ENCODE measurements at places on chromosomes 5 and 9.

- peaks cover 36% of the 10 kb centered on the region for H3K36me3 ChIP-seq
- no peaks in the 10 kb centered on the region for H3K27me3 ChIP-seq
Measured at GRCh38 chr9:90883661-90884060, 82.0 kb downstream of the SYK start.

DNA sequence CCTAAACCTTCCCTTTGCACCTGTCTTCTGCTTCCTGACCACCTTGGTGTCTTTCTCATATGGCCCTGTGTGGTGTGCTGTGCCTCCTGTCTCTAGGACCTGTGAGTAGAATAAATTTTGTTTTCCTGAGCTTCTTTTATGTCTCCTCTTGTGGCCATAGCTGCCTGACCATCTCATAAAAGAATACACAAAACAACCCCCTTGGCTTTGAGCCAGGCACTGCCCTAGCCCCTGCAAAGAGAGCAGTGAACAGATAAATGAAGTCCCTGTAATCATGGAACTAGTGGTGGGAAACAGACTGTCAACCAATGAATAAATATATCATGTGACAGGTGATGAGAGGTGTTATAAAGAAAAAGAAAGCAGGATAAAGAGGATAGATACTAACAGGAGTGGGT is 485.1 kb downstream of the CSNK1G3 start:
- H3K27ac ChIP-seq, result no peak overlapping the region
- no peaks in the 10 kb centered on the region for H3K4me1 ChIP-seq
- no peaks in the 10 kb centered on the region for H3K36me3 ChIP-seq
- no peak for DNase-seq
- H3K4me3 ChIP-seq, result no peak overlapping the region

GRCh38 chr5:164059471-164059870 is 554.1 kb downstream of the MAT2B start:
- no peaks in the 10 kb centered on the region for H3K4me1 ChIP-seq
- no peak overlapping the region for H3K27ac ChIP-seq
- DNase-seq, result no peak
- H3K27me3 ChIP-seq, result no peaks in the 10 kb centered on the region

GRCh38 chr5:65984098-65984885 is 57.9 kb downstream of the ERBIN start:
- DNase-seq, result no peak
- peaks cover 81% of the 10 kb centered on the region for H3K4me1 ChIP-seq
- peak overlapping the region; percentile 12 for H3K27ac ChIP-seq
- no peaks in the 10 kb centered on the region for H3K36me3 ChIP-seq
- H3K27me3 ChIP-seq, result no peaks in the 10 kb centered on the region

GRCh38 chr5:39314591-39314990 is 49.7 kb downstream of the C9 start:
- no peak for DNase-seq
- no peak overlapping the region for H3K4me3 ChIP-seq
- peaks cover 9% of the 10 kb centered on the region for H3K27me3 ChIP-seq
- H3K36me3 ChIP-seq, result no peaks in the 10 kb centered on the region
- H3K27ac ChIP-seq, result no peak overlapping the region

- no peak overlapping the region for H3K27ac ChIP-seq
- H3K36me3 ChIP-seq, result no peaks in the 10 kb centered on the region
- no peak overlapping the region for H3K4me3 ChIP-seq
- peaks cover 9% of the 10 kb centered on the region for H3K27me3 ChIP-seq
Measured at GRCh38 chr5:60835554-60835953, 8.5 kb downstream of the ELOVL7 start.

GRCh38 chr9:8883321-8883720 is 1083.7 kb upstream of the DMAC1 start:
- H3K4me3 ChIP-seq, result no peak overlapping the region
- H3K27ac ChIP-seq, result no peak overlapping the region
- DNase-seq, result no peak
- H3K4me1 ChIP-seq, result no peaks in the 10 kb centered on the region

DNA sequence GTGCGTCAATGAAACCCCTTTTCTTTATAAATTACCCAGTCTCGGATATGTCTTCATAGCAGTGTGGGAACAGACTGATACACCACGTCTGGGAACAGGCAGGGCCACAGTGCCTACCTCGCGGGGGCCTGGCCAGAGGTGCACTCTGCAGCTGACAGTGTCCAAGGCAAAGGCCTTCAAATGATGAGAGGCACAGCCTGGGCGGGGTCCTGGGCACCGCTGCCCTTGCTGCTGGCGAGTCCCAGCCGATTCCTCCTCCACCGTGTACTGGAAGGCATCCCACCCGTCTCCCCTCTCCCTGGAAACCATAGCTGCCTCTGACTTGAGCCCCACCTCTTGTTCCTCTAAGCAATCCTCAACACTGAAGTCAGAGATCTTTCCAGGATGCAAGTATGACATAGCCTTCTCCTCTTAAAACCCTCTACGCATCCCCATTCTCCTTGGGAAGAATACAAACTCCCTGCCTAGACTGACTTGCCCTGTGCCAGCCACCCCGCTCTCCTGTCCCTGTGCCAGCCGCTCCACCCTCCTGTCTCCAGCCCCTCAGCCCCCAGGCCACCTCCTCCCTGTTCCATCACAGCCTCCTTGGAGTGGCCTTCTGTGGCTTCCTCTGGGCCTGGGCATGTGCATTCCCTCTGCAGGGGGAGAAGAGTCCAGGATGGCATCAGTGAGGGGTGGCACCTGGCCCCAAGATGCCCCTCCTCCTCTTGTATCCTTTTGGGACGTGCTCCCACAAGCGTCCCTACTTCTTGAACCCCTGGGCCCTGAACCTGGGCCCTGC is 8.1 kb upstream of the COL5A1 start:
- DNase-seq, result no peak
- H3K27me3 ChIP-seq, result no peaks in the 10 kb centered on the region
- H3K36me3 ChIP-seq, result no peaks in the 10 kb centered on the region
- H3K27ac ChIP-seq, result no peak overlapping the region
- H3K4me1 ChIP-seq, result no peaks in the 10 kb centered on the region

DNA sequence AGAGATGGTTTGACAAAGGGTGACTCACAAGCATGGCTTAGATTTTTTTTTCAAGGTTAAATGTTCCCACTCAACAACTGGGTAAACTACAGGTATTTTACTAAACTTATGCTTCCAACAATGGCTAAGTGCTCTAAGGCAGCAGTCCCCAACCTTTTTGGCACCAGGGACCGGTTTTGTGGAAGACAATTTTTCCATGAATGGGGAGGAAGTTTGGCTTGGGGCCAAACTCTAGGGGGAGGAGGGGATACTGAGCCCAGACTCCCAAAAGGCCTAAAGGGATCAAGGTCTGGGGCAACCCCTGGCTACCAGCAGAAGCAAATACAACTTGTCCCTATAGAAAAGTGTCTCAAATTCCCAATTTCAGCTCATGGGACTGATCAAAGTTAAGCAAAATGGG is 32.0 kb upstream of the HSD17B3 start:
- no peaks in the 10 kb centered on the region for H3K4me1 ChIP-seq
- no peaks in the 10 kb centered on the region for H3K27me3 ChIP-seq
- peaks cover 11% of the 10 kb centered on the region for H3K36me3 ChIP-seq
- no peak overlapping the region for H3K27ac ChIP-seq

- no peaks in the 10 kb centered on the region for H3K36me3 ChIP-seq
- H3K27me3 ChIP-seq, result peaks cover 15% of the 10 kb centered on the region
- peak within 1 kb of the TSS; percentile 91 for H3K27ac ChIP-seq
- DNase-seq, result peak; percentile 91
Measured at GRCh38 chr5:65624025-65624570, at the start of gene TRIM23. Gene TRIM23 (minus strand): TSS chr5:65624333. CDS start chr5:65624274, 59 bp downstream.

DNA sequence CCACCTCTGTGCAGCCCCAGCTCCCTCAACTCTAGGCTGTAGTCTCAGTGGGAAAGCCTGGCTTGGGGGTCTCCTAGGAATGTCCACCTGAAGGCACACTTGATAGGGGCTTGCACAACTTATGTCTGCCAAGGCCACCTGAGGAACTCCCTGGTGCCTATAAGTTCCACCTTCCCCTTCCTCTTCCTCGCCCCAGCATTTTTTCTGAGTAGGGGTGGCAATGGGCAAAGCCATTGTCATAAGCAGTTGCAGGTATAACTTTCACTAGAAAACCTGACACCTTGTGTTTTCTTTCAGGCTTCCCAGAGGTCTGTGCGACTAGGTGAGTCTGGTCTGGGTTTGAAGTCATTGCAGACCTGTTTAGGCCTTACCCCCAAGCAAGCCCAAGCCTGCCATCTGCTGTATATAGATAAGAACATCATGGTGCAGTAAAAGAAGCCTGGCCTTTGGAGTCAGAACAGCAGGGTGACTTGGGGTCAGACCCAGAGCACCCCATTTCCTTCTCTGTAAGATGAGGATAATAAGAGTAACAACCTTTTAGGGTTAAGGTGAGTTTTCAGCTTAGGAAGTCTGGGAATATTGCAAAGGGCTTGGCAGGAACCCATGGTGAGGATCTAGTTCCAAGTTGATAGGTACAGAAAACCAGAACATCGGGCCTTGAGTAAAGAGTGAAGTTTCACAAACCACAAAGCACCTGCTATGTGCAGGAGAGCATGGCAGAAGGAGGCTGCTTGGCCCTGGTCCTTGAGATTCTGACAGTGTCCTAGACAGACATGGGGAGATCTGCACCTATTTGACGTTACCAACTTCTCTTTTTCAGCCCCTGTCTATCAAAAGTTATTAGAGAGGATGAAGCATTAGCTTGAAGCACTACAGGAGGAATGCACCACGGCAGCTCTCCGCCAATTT is 33.8 kb downstream of the TGFBI start:
- H3K27ac ChIP-seq, result no peak overlapping the region
- peak; percentile 7 for DNase-seq
- H3K4me1 ChIP-seq, result no peaks in the 10 kb centered on the region
- H3K36me3 ChIP-seq, result no peaks in the 10 kb centered on the region
- no peak overlapping the region for H3K4me3 ChIP-seq

DNA sequence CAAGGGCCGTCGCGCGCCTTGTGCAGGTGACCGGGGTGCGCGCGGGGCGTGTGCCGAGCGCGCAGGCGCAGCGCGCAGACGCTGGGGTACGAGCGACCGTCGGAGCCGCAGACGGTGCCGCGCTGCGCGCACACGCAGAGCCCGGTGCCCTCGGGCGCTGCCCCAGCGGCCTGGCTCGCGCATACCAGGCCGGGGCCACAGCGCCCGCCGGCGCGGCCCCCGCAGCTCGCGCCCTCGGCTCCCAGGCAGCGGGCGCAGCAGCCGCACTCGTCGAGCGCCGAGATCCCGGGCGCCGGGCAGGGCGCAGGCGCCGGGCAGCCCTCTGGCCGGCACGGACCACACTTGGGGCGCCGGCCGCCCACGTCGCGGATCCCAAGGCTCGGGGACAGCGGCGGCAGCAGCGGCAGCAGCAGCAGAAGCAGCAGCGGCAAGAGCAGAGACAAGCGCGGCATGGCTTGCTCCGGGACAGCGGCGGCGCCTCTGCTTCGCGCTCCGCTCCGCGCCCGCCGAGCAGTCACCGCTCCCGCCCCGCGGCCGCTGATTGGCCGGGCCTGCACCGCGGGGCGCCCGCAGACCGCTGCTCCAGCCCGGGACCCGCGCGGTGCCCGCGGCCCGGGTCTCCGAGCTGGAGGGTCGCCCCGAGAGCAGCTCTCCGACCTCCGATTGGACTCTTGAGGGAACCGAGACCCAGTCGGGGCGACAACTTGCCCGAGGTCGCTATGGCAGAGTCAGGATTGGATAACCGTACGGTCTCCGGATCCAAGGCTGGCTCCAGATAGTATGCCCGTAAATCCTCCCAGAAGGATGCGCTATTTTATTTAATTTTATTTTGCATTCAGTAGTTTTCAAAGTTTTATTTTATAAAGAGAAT is at the start of gene IGFBPL1:
Gene IGFBPL1, minus strand, starts transcription at position 482 of the 871 bp plus-strand sequence. Its CDS starts 30 bp downstream, at position 452.
- H3K4me3 ChIP-seq, result peak within 1 kb of the TSS; percentile 50
- no peaks in the 10 kb centered on the region for H3K4me1 ChIP-seq
- H3K36me3 ChIP-seq, result no peaks in the 10 kb centered on the region
- DNase-seq, result no peak
- no peak within 1 kb of the TSS for H3K27ac ChIP-seq

Data from immature natural killer cell (primary cell).